ENCODE measurements at places on chromosomes 5 and 9.
A peak's percentile ranks its signal among the peaks of the same experiment; 100 is the strongest.

DNA sequence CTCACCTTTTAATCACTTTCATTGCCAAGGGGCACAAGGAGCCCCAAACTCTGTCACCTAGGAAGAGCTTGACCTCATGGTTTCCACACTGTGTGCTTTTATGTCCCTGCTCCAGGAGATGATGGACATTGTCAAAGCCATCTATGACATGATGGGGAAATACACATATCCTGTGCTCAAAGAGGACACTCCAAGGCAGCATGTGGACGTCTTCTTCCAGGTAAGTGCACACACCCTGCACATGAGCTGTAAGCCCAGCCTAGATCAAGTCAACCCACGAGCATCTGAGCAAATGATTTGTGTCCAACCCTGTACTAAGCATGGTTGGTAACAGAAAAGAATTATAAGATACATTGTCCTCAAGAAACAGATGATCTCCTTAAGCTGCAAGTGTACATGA, 50.8 kb upstream of the GABRP start:
- DNase-seq, result no peak

DNA sequence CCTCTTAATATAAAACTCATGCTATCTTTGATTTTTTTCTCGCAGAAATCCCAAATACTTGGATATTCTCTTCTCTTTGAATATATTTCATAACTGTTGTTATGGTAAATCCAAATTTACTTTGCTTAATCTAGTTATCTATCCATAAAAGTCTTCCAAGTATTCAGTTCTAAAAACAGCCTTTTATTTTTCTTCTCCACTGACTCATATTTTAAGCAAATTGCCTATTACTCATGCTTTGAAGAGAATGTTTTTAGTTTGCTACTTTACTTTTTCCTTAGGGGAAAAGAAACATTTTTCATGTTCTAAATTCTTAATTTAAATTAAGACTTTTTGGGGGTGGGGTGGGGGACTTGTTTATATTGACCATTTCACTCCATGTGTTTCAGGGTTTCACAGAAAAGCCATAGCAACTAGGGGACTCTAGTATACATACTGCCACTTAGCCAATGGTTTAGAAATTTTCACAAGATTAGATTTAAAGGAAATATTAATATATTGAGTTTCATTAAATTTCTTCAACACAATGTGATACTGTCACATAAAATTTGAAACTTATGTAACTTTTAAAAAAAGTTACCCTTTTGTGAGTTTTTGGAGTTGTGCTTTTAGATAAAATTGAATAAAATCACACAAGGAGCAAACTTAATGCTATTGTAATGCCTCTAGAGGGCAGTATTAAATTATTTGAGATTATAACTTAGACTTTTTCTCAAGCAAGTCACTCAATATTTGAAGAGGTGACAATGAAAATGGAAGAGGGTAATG, 545.8 kb upstream of the ARRDC3 start:
- no peak for DNase-seq

- no peak for DNase-seq
These were observed 96.8 kb downstream of the OR2K2 start for GRCh38 chr9:111232997-111233790.

DNA sequence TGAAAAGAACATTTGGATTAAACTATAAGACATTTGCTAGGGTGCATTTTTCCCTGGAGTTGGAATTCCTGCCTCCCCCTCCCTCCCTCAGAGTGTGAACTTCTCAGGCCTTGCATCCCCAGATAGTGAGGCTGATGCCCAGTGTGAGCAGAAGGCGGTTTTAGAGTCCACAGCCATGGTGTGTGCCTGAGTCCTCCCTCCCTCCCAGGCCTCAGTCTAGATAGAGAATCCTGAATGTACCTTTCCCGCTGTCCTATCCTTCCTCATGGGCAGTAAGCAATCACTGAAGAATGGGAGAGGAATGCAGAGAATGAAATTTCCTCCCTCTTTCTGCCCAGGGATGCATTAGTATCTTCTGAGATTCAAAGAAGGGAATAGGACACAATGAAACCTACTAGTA, 108.5 kb downstream of the RASGRF2 start:
- no peak for DNase-seq

GRCh38 chr5:142863856-142864255, 93.7 kb downstream of the ARHGAP26 start:
- no peak for DNase-seq

- no peak for DNase-seq
These were observed 138.3 kb downstream of the CDK5RAP2 start for GRCh38 chr9:120441426-120442307.

DNA sequence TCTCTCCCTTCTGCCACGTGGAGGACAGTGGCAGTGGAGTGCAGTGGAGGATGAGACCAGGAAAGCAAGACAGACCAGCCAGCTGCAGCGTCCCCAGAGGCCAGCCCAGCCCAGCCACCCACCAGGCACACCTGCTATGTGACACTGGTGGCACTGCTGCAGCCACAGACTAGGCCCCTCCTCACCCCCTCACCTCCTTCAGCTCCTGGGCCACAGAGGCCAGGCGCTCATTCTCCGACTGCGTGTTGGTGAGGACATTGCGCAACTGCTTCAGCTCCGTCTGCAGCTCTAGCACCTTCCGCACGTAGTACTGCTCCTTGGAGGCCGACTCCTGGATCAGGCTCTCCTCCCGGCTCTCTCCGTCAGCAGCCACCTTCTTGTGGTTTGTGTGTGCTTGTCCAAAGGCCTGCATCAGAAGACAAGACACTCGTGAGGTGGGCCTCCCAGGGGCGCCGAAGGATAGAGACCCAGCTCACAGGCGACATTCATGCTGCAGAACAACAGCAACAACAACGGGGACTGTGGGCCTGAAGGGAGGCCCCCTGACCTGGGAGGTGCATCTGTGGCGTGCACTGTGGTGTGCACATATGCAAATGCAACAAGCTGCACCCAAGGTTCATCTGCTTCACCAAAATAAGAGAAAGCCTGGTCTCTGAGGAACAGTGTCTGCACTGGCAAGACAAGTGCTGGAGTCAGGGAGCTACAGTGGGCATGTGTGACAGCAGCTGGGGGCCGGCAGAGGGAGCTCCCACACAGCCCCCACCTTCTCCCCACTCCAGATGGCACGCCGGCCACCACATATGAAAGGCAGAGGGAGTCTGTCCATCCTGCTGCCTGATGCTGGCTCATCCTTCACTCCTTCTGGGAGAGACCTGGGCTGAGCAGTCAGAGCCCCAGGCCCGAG, 35.5 kb downstream of the BICD2 start:
- no peak for DNase-seq

- DNase-seq, result no peak
These were observed 58.6 kb upstream of the IL6ST start for GRCh38 chr5:56053363-56053762.

- no peak for DNase-seq
These were observed 40.1 kb downstream of the ALG2 start for GRCh38 chr9:99181621-99182020.

DNA sequence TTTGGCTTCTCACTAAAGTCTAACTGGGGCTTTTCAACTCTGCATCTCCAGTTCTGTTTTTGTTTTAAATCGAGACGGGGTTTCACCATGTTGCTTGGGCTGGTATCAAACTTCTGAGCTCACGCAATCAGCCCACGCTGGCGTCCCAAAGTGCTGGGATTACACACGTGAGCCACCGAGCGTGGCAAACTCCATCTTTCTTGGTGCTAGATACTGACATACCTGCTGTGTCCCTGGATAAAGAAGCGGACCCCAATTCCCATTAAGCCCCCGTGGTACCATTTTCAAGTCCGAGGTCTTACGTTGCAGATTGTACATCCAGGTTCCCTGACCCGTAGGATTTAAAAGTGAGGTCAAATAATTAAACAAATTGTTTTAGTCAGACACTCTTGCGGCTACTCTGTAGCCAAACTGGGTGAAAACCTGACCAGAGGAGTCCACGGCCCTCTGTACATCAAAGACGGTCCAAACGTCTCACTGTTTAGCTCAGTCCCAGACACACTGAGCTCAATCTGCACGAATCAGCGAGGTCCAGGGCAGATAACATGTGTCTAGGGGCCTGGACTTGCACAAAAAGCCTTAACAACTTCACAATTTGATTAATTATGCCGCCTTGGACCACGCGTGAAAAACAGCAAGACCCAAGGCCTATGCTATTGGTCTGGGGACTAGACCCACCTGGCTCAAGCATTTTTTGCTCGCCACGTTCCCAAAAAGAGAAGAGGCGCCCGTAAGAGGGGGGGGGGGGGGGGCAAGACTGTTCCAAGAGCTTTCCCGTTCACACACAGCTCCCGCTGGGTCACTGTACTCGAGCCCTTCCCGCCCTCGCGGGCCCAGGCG, 727 bp upstream of the DNAJA1 start:
- DNase-seq, result no peak

GRCh38 chr5:62093976-62094375, 212.0 kb upstream of the KIF2A start:
- no peak for DNase-seq

GRCh38 chr5:169668732-169669131, 31.7 kb downstream of the DOCK2 start:
- no peak for DNase-seq

- no peak for DNase-seq
These were observed 44.6 kb upstream of the SLC25A51 start for GRCh38 chr9:37948417-37948980.

GRCh38 chr9:70131296-70131695, 87.6 kb downstream of the MAMDC2 start:
- no peak for DNase-seq

GRCh38 chr5:92922231-92922967, 658.6 kb downstream of the NR2F1-AS1 start:
- DNase-seq, result no peak

DNA sequence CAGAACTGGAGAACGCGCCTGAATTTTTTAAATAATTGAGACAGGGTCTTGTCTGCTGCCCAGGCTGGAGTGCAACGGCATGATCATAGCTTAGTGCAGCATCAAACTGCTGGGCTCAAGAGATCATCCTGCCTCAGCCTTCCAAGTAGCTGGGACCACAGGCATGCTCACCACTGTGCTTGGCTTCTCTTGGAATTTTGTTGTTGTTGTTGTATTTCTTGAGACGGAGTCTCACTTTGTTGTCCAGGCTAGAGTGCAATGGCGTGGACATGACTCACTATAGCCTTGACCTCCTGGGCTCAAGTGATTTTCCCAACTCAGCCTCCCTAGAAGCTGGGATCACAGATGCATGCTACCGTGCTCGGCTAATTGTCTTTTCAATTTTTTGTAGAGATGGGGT, 58.4 kb upstream of the DAB2IP start:
- DNase-seq, result no peak

DNA sequence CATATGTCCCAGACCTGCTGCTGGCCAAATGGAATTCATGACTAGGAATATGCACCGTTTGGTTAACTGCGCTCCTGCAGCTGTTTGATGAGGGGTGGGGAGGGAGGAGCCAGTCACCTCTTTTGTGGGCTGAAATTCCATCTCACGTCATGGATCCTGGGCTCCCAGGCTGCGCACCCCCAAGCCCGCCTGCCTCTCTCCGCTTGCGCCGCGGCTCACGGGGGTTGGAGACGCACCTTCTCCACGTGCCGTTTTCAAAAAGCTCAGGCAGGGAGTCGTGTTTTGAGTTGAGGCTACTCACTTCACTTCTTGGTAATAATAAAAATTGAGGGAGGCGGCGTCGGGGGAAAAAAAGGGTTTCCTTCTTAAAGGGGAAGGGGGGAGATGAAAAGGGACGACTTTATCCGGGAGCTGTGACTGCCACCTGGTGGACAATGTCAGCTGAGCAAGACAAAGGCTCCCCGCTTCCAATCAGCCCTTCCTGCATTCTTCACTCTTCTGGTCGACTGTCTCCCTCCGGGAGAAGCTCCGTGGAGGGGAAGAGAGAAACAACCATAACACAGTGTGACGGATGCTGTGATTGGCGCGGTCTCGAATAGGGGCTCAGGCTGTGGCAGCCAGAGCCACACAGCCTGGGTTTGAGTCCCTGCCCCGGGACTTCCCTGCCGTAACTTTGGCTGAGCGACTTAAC, 15.9 kb upstream of the C5orf47 start:
- DNase-seq, result peak; percentile 83

DNA sequence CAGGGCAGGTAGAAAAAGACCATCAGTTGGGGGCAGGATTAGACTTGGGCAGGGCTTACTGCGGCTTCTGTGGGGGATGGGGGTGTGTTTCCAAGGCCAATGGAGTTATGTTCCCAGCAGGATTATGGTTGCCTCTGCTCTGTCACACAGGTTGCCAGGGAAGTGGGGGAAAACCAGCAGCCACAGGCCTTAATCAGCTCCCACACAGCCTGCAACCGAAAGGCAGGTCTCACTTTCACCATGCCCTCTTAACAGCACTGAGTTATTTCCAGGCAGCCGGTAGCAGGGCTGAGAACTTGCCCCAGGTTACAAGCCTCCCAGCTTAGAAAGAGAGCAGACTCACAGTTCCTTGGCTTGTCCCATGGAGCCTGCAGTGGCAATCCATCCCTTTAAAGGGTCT, 205.5 kb downstream of the FGF10 start:
- no peak for DNase-seq

DNA sequence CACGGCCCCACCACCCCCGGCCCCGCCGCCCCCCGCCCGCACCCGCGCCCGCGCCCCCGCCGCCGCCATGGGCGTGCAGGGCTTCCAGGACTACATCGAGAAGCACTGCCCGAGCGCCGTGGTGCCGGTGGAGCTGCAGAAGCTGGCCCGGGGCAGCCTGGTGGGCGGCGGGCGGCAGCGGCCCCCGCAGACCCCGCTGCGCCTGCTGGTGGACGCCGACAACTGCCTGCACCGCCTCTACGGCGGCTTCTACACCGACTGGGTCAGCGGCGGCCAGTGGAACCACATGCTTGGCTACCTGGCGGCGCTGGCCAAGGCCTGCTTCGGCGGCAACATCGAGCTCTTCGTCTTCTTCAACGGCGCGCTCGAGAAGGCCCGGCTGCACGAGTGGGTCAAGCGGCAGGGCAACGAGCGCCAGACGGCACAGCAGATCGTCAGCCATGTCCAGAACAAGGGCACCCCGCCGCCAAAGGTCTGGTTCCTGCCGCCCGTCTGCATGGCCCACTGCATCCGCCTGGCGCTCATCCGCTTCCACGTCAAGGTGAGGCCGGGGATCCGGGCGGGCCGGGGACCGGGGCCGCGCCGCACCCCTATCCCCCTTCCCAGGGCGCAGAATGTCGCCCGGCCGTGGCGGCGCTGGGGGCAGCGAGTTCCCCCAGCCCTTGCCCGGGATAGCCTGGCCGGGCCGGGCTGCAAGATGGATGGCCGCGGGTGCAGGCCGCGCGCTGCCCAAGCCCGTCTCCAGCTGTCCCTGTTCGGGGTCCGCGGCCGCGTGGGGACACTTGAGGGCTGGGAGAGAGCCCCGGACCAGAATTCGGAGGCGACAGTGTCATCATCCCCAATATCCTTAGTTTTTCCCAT, 594 bp downstream of the FAM120A start:
- DNase-seq, result peak; percentile 26

- no peak for DNase-seq
These were observed 51.7 kb downstream of the ARHGAP26 start for GRCh38 chr5:142821733-142822487.

GRCh38 chr5:178525906-178526732, 64.1 kb downstream of the COL23A1 start:
- no peak for DNase-seq

GRCh38 chr5:143078313-143078712, 308.1 kb downstream of the ARHGAP26 start:
- no peak for DNase-seq

- no peak for DNase-seq
These were observed 28.7 kb downstream of the ITGA2 start for GRCh38 chr5:53017794-53018391.

GRCh38 chr5:60888359-60889061, 44.4 kb upstream of the ELOVL7 start:
- no peak for DNase-seq

- DNase-seq, result no peak
These were observed 91.9 kb upstream of the CHD1 start for GRCh38 chr5:99020698-99021048.
